ENCODE measurements at places on chromosomes 7 and 10.

DNA sequence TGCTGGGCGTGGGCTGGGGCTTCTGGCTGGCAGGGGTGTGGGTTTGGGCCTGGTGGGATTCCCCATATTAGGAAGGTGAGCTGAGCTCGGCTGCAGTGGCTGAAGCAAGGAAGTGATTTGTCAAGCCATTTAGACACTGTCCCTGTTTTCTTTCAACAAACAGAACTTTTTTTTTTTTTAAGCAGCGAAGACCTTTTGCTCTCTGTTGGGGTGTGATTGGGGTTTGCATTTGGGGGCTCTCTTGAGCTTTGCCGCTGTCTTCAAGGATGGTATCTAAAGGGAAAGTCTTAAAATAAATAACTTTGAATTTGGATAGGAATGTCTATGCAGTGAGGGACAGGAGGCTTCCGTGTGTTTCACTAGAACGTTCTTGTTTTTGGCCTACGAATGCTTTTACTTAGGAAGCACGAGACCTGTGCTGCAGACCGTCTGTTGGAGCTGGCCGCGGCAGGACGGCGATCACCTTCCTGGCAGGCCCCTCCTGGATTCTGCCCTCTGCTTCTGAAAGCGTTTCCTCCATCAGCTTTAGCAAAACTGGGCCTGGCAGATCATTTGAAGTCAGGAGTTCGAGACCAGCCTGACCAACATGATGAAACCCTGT lies 43.9 kb downstream of the FOXK1 start:
- H3K27ac ChIP-seq, result no peak overlapping the region
- DNase-seq, result no peak
- H3K27me3 ChIP-seq, result no peaks in the 10 kb centered on the region
- H3K4me1 ChIP-seq, result no peaks in the 10 kb centered on the region

GRCh38 chr10:11085545-11085944 lies 67.9 kb downstream of the CELF2 start:
- no peaks in the 10 kb centered on the region for H3K36me3 ChIP-seq
- H3K27ac ChIP-seq, result no peak overlapping the region
- no peak for DNase-seq
- H3K27me3 ChIP-seq, result no peaks in the 10 kb centered on the region
- H3K4me3 ChIP-seq, result no peak overlapping the region
- H3K4me1 ChIP-seq, result no peaks in the 10 kb centered on the region

GRCh38 chr10:69955211-69955805 lies 97.3 kb upstream of the MACROH2A2 start:
- no peak overlapping the region for H3K27ac ChIP-seq
- H3K27me3 ChIP-seq, result no peaks in the 10 kb centered on the region
- DNase-seq, result no peak
- no peaks in the 10 kb centered on the region for H3K4me1 ChIP-seq
- no peak overlapping the region for H3K4me3 ChIP-seq

DNA sequence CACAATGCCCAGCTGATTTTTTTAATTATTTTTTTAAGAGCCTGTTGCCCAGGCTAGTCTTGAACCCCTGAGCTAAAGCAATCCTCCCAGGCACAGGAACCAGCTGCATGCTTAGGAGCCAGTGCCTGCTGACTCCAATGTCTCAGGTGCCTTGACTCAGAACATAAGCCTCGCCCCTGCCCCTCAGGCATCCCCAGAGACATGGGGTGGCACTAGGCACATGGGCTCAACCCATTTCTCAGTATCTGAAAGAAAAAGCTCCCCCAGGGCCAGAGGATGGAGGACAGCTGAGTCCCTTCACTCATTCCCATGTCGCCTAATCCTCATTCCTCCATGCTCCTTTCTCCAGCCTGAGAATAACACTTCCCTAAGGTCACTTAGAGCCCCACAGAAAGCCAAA lies 39.1 kb downstream of the KCNH2 start:
- H3K36me3 ChIP-seq, result no peaks in the 10 kb centered on the region
- H3K4me3 ChIP-seq, result no peak overlapping the region
- H3K4me1 ChIP-seq, result peaks cover 7% of the 10 kb centered on the region
- H3K27ac ChIP-seq, result no peak overlapping the region
- H3K27me3 ChIP-seq, result no peaks in the 10 kb centered on the region

- no peak overlapping the region for H3K4me3 ChIP-seq
- no peak for DNase-seq
- no peaks in the 10 kb centered on the region for H3K36me3 ChIP-seq
- no peak overlapping the region for H3K27ac ChIP-seq
- H3K27me3 ChIP-seq, result peaks cover 36% of the 10 kb centered on the region
Observed at GRCh38 chr10:104417637-104418292, 64.1 kb downstream of the CFAP58 start.
